Fibroblast of lung (primary cell): ENCODE measurements at places on chromosomes 5 and 9.
A peak's percentile ranks its signal among the peaks of the same experiment; 100 is the strongest.

GRCh38 chr9:80964374-80964773, 725.0 kb downstream of the TLE1 start:
- H3K27ac ChIP-seq: no peak overlapping the region
- H3K4me3 ChIP-seq: no peak overlapping the region
- DNase-seq: no peak
- H3K4me1 ChIP-seq: no peaks in the 10 kb centered on the region

- no peak overlapping the region for H3K4me3 ChIP-seq
- no peak overlapping the region for H3K27ac ChIP-seq
- peak; percentile 90 for DNase-seq
Observed at GRCh38 chr9:110065532-110065931, 142.4 kb downstream of the C9orf152 start.

DNA sequence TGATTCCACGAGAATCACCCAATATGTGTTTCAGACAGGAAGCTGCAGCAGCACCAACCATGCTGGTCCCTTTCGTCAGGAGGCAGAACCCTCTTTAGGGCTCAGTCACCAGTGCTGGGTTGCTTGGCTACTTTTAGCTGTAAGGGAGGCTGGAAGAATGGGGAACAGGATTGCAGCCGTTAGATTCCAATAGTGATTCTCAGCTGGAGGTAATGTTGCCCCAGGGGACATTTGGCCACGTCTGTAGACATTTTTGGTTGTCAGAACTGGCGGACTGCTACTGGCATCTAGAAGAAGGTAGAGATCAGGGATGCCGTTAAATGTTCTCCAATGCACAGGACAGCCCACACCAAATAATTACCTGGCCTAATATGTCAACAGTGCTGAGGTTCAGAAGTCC, 81.8 kb downstream of the ANKRD33B start:
- no peak overlapping the region for H3K27ac ChIP-seq
- no peaks in the 10 kb centered on the region for H3K36me3 ChIP-seq
- H3K4me3 ChIP-seq: no peak overlapping the region
- no peak for DNase-seq

DNA sequence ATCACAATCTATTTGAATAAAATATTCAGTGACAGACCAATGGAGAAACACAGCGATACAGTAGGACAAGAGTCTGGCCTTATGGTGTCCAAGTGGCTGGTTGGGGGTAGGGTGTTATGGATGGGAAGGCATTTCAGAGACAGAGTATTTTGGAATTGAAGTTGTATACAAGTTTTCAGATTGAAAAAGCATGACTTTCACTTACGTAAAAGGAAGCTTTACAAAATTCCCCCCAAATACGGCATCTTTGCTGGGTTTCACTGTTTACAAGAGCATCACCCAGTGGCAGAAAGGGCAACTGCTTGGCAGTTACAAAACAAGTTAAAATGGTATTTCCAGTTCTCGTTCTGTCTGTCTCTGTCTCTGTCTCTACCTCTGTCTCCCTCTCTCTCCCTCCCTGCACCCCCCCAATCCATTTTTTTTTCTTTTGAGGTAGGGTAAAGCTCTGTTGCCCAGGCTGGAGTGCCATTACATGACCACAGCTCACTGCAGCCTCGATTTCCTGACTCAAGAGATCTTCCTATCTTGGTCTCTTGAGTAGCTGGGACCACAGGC, 86.2 kb downstream of the PTPN3 start:
- H3K4me3 ChIP-seq: no peak overlapping the region
- no peaks in the 10 kb centered on the region for H3K36me3 ChIP-seq
- peak; percentile 81 for DNase-seq
- no peak overlapping the region for H3K27ac ChIP-seq

GRCh38 chr5:68444048-68444447, 228.5 kb downstream of the PIK3R1 start:
- no peak overlapping the region for H3K4me3 ChIP-seq
- no peak overlapping the region for H3K27ac ChIP-seq
- H3K36me3 ChIP-seq: no peaks in the 10 kb centered on the region
- DNase-seq: no peak
- no peaks in the 10 kb centered on the region for H3K27me3 ChIP-seq

DNA sequence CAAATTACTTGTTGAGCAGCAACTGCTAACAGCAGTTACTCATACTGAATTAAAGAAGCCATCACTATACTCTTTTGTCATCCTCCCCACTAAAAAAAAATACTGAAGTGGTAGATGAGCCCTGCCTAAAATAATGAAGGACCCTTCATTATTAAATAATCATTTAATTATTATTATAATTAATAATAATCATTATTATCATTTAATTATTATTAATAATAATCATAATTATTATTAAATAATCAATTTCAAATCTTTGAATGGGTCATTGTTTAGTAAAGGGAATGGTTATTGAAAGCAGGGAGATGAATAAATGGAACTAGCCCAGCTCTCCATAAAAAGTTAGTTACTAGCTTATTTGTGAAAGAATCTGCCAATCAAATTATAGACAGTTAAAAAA, 396.4 kb downstream of the NFIB start:
- DNase-seq: no peak
- H3K4me3 ChIP-seq: no peak overlapping the region
- H3K27ac ChIP-seq: no peak overlapping the region

- H3K27me3 ChIP-seq: no peaks in the 10 kb centered on the region
- peaks cover under 1% of the 10 kb centered on the region for H3K36me3 ChIP-seq
- H3K27ac ChIP-seq: peak overlapping the region; percentile 74
- H3K4me1 ChIP-seq: peaks cover 14% of the 10 kb centered on the region
- DNase-seq: no peak
- peak overlapping the region; percentile 98 for H3K4me3 ChIP-seq
Observed at GRCh38 chr9:129835860-129836223, 584 bp downstream of the USP20 start.

GRCh38 chr5:148843510-148844318, 17.3 kb downstream of the ADRB2 start:
- H3K27ac ChIP-seq: no peak overlapping the region
- no peaks in the 10 kb centered on the region for H3K36me3 ChIP-seq
- H3K4me1 ChIP-seq: peaks cover 6% of the 10 kb centered on the region
- peak; percentile 35 for DNase-seq
- H3K27me3 ChIP-seq: no peaks in the 10 kb centered on the region

- no peak overlapping the region for H3K4me3 ChIP-seq
- DNase-seq: peak; percentile 25
- H3K36me3 ChIP-seq: no peaks in the 10 kb centered on the region
- H3K27me3 ChIP-seq: no peaks in the 10 kb centered on the region
- H3K27ac ChIP-seq: no peak overlapping the region
Observed at GRCh38 chr9:79800578-79800977, 228.8 kb downstream of the TLE4 start.

- no peak for DNase-seq
- peaks cover 6% of the 10 kb centered on the region for H3K36me3 ChIP-seq
- no peaks in the 10 kb centered on the region for H3K4me1 ChIP-seq
- H3K27me3 ChIP-seq: no peaks in the 10 kb centered on the region
- H3K27ac ChIP-seq: no peak overlapping the region
Observed at GRCh38 chr5:180568914-180569313, 22.4 kb downstream of the SCGB3A1 start.

- no peaks in the 10 kb centered on the region for H3K36me3 ChIP-seq
- H3K27me3 ChIP-seq: no peaks in the 10 kb centered on the region
- DNase-seq: no peak
- no peak overlapping the region for H3K4me3 ChIP-seq
- peaks cover 2% of the 10 kb centered on the region for H3K4me1 ChIP-seq
Observed at GRCh38 chr9:116713271-116713670, 26.2 kb downstream of the TRIM32 start.

DNA sequence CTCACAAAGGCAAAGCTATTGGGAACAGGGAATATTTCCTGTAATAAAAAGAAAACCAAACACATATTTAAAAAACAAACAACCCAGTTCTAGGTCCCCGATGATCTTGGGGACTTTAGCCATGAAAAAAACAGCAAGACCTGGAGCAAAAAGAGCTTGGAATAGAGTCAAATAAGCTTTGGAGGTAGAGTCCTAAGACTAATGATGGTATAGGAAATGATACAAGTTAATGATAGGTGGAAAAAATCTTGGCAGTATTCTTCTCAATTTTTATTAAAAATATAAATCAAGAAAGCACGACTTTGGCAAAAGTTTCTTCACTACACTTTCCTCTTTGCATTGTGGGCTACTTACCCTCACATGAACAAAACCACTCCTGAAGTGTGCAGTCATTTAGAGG, 481.5 kb downstream of the EBF1 start:
- no peaks in the 10 kb centered on the region for H3K27me3 ChIP-seq
- H3K36me3 ChIP-seq: no peaks in the 10 kb centered on the region
- no peak overlapping the region for H3K27ac ChIP-seq
- DNase-seq: no peak

DNA sequence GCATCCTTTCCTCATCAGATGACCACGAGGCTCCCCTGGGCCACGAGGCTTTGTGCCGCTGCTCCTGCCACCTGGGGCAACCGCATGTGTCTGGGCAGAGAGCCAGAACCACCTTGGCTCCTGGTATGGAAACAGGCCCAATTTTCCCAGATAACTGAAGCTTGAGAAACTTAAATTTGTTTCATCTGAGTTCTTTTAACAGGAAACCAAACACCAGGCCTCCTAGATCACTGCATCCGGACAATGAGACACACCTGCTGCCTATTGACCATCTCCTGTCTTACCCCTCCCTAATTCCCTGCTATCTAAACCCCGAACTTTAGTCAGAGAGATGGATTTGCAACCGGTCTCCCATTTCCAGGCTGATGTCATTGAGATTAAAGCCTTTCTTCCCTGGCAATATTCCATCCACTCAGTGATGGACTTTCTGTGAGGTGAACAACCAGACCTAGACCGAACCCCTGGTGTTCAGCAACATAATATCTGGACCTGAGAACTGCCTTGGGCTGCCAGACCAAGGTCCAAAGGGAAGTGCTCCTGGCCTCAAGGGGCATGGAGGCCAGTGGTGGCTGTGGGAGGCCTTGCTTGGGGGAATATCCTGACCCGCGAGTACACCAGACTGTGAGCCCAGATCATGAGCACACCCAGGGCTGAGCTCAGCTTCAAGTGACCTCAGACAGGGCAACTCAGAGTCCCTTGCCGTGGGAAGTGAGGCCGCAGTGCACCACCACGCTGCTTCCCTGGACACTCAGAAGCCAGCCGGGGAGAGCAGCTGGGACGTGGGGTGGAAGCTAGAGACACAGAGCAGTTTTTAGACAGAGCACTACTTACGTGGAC, 199.7 kb downstream of the HSPA4 start:
- H3K27me3 ChIP-seq: peaks cover 2% of the 10 kb centered on the region
- H3K36me3 ChIP-seq: no peaks in the 10 kb centered on the region
- no peak for DNase-seq
- no peaks in the 10 kb centered on the region for H3K4me1 ChIP-seq
- H3K4me3 ChIP-seq: no peak overlapping the region
- H3K27ac ChIP-seq: no peak overlapping the region

DNA sequence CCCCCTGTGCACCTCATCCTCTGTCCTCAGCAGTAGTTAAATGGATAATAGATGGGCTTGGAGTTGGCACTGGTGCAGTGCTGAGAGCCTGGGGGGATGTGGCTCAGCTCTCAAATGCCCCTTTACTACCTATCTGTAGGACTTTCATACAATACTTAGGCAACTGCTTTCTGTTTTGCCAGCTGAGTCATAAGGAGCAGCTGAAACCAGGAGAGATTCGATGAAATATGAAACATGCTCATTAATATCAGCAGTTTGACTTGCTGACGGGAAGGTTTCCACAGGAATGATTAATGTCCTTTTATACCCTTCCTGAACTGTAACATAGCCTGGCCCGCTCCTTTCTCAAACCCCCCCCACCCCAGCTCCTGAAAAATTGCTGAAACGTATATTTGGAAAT, 142.6 kb downstream of the SAXO1 start:
- no peak overlapping the region for H3K4me3 ChIP-seq
- H3K27ac ChIP-seq: no peak overlapping the region
- DNase-seq: peak; percentile 70
- no peaks in the 10 kb centered on the region for H3K27me3 ChIP-seq
- no peaks in the 10 kb centered on the region for H3K4me1 ChIP-seq
- H3K36me3 ChIP-seq: no peaks in the 10 kb centered on the region

- no peak overlapping the region for H3K27ac ChIP-seq
- H3K27me3 ChIP-seq: no peaks in the 10 kb centered on the region
- peaks cover 9% of the 10 kb centered on the region for H3K4me1 ChIP-seq
- no peaks in the 10 kb centered on the region for H3K36me3 ChIP-seq
- DNase-seq: no peak
- H3K4me3 ChIP-seq: no peak overlapping the region
Observed at GRCh38 chr9:99265691-99266090, 43.6 kb downstream of the SEC61B start.

DNA sequence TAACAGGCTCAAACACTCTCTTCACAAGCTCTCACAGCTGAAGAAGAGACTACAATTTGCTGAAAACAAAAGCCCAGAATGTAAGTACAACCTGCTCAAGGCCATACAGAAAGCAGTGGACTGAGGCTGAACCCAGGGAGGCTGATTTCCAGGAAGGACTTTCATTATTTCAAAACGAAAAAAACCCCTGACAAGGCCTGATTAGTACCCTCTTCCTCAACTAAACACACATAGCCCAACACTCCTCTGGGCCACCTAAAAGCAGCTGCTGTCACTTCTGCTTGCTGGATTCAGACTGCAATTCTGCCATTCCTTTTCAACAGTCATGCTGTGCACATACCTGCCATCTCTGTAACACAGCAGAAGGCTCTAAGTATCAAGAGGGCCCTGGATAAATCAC, 18.2 kb downstream of the NRG2 start:
- no peaks in the 10 kb centered on the region for H3K36me3 ChIP-seq
- no peak for DNase-seq
- no peak overlapping the region for H3K27ac ChIP-seq
- H3K4me1 ChIP-seq: no peaks in the 10 kb centered on the region
- no peak overlapping the region for H3K4me3 ChIP-seq
- peaks cover 11% of the 10 kb centered on the region for H3K27me3 ChIP-seq

- H3K4me1 ChIP-seq: no peaks in the 10 kb centered on the region
- H3K27ac ChIP-seq: no peak overlapping the region
- DNase-seq: no peak
- H3K36me3 ChIP-seq: no peaks in the 10 kb centered on the region
- H3K4me3 ChIP-seq: no peak overlapping the region
- H3K27me3 ChIP-seq: no peaks in the 10 kb centered on the region
Observed at GRCh38 chr9:135772702-135773493, 70.9 kb downstream of the KCNT1 start.

DNA sequence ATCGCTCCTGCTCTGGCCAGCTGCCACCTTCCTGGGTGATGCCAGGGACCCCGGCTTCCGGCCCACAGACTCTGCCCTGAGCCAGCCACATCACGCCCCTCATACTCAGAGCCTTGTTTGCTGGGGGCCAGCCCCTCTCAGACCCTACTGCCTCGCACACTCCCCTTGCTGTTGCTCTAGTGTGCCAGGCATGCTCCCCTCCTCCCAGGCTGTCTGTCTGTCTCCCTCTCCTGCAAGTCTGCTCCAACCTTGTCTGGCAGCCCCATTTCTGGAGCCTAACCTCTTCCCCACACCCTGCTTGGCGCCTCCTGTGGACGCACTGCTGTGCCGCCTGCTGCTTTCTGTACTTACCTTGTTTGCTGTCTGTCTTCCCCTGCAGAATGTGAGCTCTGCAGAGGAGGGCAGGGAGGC, 184.7 kb downstream of the HSPA4 start:
- H3K27me3 ChIP-seq: no peaks in the 10 kb centered on the region
- no peaks in the 10 kb centered on the region for H3K36me3 ChIP-seq
- H3K4me3 ChIP-seq: no peak overlapping the region
